ENCODE measurements at places on chromosomes 5 and 9.

- no peak for DNase-seq
These were observed 75.6 kb downstream of the LRSAM1 start for GRCh38 chr9:127526655-127527559.

- DNase-seq: no peak
These were observed 406.9 kb upstream of the ACTBL2 start for GRCh38 chr5:57889558-57889957.

- DNase-seq: no peak
These were observed 75.6 kb downstream of the CRB2 start for GRCh38 chr9:123431581-123431980.

DNA sequence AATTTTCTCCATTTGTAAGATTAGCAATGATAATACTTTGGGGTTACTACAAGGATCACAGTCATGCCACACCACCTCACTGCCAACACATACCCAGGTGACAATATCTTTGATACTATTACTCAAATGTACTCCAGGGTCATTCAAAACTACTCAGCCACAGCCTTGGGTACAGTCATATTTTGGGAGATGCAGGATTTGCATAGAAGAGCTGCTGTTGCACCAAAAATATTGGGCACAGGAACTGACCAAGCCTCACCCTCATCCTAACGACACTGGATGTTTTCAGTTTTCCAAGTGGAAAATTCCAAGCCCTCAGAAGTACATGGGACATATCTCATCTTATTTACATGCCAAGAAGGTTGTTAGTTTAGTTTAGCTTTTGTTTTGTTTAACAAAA lies 120.9 kb upstream of the C6 start:
- DNase-seq: no peak

GRCh38 chr5:138102454-138103318 lies 18.9 kb downstream of the WNT8A start:
- no peak for DNase-seq

DNA sequence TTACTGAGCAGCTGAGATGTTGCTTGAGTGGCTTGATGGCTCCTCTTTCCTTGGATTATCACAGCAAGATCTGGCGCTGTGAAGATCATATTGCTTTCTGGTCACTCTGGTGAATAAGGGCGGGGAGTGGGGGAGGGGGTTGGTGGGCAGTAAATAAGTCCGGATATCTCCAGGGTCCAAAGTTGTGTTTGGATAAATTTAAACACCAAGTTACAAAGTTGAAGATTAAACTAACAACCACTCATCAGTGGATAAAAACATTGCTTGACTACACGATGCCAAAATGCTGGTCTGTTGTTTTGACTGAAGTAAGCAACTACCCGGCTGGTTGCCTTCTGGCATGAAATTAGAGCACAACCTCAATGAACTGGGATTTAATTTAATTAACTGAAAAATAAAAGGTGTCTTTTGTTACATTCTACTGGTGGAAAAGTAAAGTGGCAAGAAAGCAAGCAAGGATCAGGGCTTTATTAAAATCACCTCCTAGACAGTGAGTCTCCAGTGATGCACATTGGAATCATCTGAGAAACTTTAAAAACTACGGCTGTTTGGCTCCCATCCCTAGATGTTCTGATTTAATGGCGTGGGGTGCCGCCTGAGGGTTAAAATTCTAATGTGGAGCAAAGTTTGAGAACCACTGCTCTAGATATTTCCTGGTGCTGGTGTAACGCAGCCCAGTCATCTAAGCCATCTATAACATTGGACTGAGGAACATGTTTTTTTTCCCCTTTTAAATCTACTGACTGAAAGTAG lies 86.7 kb upstream of the AGXT2 start:
- no peak for DNase-seq
